ENCODE measurements at places on chromosomes 13 and 19. TPM values are rescaled to one million over a fixed set of nuclear protein-coding genes. Genes with fewer than 3 reads are reported as not detected.

- no peak overlapping the region for H3K4me3 ChIP-seq
- peaks cover 4% of the 10 kb centered on the region for H3K4me1 ChIP-seq
- H3K36me3 ChIP-seq: no peaks in the 10 kb centered on the region
- DNase-seq: no peak
- no peaks in the 10 kb centered on the region for H3K27me3 ChIP-seq
- no peak overlapping the region for H3K27ac ChIP-seq
Observed at GRCh38 chr13:40434516-40435397, 231.7 kb downstream of the FOXO1 start.

DNA sequence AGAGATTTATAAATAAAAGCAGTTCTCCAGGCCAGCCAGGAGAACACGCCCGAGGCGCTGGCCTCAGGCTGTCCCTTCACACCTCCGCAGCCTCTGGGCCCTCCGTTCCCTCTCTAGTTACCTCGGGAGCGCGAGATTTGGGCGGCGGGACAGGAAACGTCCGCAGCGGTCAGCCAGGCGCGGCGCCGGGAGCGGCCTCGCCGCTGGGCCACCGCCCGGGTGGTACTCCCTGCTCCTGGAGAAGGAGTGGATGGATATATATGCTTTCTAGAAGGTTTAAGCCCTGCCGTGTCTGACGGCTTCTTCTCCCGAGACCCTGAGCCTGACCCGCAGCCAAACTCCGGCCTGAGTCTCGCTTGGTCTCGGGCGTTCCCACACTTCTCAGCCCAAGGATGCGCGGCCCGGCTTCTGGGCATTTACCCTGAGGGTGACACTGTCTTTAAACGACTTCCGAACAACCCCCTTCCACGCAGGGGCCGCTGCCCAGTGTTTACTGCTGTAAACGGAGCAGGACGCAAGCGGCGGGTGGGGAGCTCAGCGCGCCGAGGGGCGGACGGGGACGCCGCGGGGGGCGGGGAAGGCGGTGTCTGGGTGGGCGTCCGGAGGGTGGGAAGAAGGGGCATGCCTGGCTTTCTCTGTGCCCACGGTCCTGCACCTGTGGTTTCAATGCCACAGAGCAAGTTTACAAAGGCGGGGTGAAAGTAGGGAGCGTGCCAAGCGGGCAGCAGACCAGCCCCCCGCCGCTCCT, 2.0 kb upstream of the ZIC2 start:
- H3K4me3 ChIP-seq: peak overlapping the region; percentile 36
- peaks cover 15% of the 10 kb centered on the region for H3K4me1 ChIP-seq
- H3K36me3 ChIP-seq: no peaks in the 10 kb centered on the region

DNA sequence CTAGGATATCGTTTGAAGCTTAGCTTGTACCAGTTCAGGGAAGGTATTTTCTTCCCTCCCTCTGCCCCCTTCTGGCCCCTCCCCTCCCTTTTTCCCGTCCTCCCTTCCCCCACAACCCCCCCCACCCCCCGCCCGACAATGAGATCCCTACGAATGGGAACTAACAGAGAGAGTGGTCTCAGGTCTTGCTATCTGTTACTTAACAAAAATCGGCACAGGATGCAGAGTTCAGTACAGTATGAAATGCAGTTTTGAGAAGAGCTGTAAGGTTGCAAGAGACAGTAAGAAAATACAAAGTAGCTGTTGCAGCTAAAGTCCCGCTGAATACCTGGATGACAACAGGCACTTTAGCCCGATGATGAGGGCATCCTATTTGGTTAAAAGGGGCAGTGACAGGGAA, 3.1 kb upstream of the DACH1 start:
- H3K27ac ChIP-seq: no peak overlapping the region
- H3K36me3 ChIP-seq: no peaks in the 10 kb centered on the region
- H3K4me1 ChIP-seq: peaks cover 8% of the 10 kb centered on the region
- H3K4me3 ChIP-seq: no peak overlapping the region
- DNase-seq: no peak

STXBP2 gene
- 58.6 TPM for total RNA-seq

- H3K27me3 ChIP-seq: no peaks in the 10 kb centered on the region
- H3K4me1 ChIP-seq: peaks cover 4% of the 10 kb centered on the region
- H3K4me3 ChIP-seq: no peak overlapping the region
- no peak for DNase-seq
- no peaks in the 10 kb centered on the region for H3K36me3 ChIP-seq
- no peak overlapping the region for H3K27ac ChIP-seq
Observed at GRCh38 chr13:21324803-21325202, 134.3 kb downstream of the ZDHHC20 start.

HSH2D gene
- 4.0 TPM for total RNA-seq

DNA sequence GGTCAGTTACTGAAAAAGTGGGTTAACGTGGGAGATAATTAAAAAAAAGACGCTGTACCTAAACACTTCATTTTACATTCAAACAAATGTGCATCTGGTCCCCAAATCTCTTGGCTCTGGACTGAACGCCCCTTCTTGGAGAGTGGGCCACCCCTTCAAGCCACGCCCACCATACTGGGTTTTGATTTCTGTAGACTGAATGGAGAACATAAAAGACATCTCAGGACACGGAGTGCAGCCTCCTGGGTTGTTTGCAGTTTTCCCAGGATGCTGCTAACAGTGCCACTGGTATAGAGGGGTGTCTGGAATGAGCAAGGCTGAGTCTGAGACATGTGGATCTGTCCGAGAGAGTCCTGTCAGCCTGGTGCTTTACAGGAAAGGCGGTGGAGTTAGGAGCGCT, 10.6 kb downstream of the TFDP1 start:
- H3K4me3 ChIP-seq: no peak overlapping the region
- DNase-seq: no peak
- no peaks in the 10 kb centered on the region for H3K36me3 ChIP-seq
- no peaks in the 10 kb centered on the region for H3K27me3 ChIP-seq
- no peak overlapping the region for H3K27ac ChIP-seq

DNA sequence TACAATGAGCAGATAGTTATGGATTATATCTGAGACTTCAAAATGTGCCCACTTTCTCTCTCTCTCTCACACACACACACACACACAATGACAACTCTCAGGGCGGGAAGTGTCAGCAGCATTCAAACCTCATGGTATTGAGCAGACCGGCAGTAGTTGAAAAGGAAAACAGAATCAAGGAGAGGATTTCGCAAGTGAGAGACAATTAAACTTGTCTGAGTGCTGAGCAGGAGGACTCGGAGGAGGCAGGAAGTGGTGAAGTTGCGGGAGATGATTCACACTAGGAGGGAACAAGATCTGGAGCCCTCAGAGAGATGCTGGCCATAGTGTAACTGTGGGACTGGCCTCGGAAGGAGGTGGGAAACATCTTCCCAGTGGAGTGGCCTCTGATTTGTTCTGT, 353.1 kb downstream of the EFNB2 start:
- no peak overlapping the region for H3K27ac ChIP-seq
- no peaks in the 10 kb centered on the region for H3K27me3 ChIP-seq
- DNase-seq: no peak
- no peaks in the 10 kb centered on the region for H3K36me3 ChIP-seq
- no peaks in the 10 kb centered on the region for H3K4me1 ChIP-seq
- H3K4me3 ChIP-seq: no peak overlapping the region

DNA sequence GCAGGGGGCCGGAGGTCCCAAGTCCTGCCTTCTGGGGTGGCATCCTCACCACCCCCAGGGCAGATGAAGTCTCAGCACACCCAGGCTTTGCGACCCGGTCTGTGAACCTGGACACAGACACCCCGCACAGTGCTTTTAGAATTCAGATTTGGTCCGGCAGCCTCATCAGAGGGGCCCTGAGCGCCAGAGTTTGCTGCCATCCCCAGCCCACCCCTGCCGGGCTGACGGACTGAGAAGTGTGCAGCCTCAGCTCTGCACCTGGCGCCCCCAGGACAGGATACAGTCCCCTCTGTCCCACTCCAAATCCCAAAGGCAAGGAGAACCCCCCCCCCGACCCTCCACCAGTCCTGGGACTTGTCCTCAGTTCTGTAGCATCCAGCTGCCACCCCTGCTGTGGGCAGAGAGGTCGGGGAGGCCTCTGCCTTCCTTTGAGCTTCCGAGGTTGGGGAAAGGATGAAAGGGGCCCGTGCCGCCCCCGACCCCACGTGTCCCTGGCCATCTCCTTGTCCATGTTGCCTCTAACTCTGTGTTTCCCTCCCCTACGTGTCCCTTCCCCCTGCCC, 16.9 kb downstream of the CAPN12 start:
- no peaks in the 10 kb centered on the region for H3K4me1 ChIP-seq
- no peak overlapping the region for H3K27ac ChIP-seq
- no peak overlapping the region for H3K4me3 ChIP-seq
- no peak for DNase-seq
- no peaks in the 10 kb centered on the region for H3K27me3 ChIP-seq
- H3K36me3 ChIP-seq: no peaks in the 10 kb centered on the region

ZIM2 gene
- not detected for total RNA-seq

DNA sequence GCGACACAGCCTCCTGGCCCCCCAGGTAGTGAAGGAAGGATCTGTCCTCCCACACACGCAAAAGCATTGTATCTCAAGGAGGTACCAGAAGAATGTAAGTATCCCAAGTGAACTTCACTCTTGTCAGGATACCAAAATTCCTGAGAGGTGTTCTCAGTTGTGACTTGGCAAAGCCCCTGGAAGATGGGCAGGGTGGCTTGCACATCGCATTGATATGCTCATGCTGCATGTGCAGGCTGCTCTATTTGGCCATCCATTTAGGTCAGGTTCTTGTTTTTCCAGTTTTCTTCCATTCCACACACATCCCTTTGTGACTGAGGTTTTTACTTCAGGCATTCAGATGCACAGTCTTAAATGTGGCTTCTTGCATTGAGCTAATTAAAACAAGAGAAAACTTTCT, 382.8 kb downstream of the FOXO1 start:
- no peak overlapping the region for H3K27ac ChIP-seq
- H3K4me3 ChIP-seq: no peak overlapping the region
- no peaks in the 10 kb centered on the region for H3K36me3 ChIP-seq
- DNase-seq: no peak
- no peaks in the 10 kb centered on the region for H3K4me1 ChIP-seq
- H3K27me3 ChIP-seq: no peaks in the 10 kb centered on the region

DNA sequence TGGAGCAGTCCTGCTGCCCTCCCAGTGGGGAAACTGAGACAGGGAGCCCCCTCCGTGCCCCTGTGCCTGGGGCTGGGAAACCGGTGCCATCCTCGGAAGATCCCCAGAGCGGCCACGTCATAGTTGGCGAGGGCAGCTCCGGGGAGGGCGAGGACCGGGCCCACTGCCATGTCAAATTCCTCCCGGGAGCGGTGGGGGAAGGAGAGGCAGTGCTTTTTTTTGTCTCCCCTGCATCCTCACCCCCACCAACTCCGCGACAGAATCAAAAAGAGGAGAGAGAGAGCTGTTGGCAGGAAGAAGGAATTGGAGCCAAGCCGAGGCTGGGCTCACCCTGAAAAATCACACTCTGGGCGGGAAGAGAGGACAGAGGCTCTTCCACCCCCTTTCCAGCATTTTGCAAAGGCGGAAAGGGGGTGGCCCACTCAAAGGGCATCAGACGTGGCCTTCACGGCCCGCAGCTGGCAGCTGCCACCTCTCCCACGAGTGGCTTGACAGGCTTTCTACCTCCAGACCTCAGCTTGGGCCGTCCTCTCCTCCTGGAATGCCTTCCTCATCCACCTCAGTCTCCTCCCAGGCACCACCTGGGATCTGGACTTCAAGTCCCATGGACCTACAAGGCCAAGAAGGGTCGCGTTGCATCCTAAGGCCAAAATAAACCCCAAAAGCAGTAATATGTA, 19.6 kb upstream of the NFIC start:
- no peak for DNase-seq
- peaks cover 4% of the 10 kb centered on the region for H3K27me3 ChIP-seq
- no peaks in the 10 kb centered on the region for H3K4me1 ChIP-seq
- peak overlapping the region; percentile 66 for H3K27ac ChIP-seq
- no peak overlapping the region for H3K4me3 ChIP-seq
- no peaks in the 10 kb centered on the region for H3K36me3 ChIP-seq
